Effector memory CD8-positive, alpha-beta T cell (primary cell): ENCODE measurements at places on chromosomes 2 and 18.

DNA sequence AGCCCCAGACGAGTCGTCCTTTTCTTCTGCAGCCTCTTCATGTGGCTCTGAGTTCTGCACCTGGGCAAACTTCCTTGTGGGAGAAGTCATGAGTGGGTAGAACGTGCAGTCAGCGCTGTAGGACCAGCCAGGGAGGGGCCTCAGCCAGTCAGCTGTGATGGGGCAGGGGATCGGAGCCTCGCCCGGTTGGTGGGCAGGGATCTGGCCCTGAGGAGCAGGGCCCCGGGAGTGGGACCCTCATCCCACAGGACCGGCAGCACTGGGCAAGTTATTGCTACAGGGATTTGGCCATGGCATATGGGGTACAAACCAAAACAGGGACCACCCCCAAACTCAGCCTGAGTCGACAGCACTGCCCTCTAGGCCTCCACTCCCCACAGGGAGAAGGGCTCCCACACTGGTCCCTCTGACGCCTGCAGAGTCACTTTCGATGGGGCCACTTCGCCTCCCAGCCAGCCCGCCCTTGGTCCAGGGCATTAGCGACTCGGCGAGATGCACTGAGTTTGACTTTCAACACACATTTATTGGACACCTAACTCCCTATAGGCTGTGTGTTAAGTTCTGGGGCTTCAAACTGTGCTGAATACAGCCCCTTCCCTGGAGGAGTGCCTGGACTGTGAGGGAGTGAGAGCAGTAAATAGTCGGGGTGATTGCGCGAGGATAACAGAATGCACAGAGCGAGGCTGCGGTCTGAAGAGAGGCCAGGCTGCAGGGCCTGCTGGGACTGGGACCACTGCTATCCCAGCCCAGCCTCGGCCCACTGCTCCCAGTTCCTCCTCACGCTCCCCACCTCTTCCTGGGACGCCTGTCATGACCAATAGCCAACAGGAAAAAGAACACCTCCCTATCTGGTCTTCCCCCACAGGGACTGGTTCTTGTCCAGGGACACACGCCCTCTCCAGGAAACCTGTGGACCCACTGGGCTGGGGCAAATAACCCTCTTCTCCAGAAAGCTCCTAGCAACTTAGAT is 55.9 kb downstream of the SDC1 start:
- DNase-seq: no peak

DNA sequence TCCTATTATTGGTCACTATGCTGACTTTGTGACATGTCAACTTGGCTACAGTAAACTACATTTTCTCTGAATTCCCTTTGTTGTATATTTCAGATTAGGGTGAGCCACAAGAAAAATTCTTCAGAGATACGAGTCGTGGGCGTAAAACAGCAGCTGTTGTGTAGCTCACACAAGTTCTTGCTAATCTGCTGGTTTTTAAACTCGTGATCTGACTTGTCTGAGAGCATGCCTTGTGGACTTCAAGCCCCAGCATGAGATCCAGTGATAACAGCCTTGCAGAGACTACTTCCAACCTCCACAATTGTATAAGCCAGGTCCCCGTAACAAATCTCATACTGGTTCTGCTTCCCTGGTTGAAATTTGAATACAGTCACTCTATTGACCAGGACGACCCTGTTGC is 259.8 kb upstream of the LYPD1 start:
- DNase-seq: no peak

DNA sequence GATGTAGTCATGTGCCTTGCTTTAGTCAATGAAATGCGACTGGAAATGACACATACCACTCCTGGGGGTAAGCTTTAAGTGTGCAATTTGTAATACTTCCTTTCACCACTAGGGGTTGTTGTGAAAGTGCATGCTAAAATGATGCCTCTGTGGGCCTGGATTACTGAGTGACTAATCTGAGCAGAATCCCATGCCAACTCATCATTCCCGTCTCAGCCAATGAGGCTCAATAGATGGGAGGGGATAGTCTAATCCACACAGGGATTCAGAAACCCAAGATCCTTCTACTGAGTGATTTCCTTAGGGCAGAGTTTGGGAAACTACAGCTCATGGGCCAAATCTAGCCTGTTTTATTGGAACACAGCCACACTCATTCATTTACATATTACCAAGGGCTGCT is 54.0 kb downstream of the HRH4 start:
- DNase-seq: no peak

DNA sequence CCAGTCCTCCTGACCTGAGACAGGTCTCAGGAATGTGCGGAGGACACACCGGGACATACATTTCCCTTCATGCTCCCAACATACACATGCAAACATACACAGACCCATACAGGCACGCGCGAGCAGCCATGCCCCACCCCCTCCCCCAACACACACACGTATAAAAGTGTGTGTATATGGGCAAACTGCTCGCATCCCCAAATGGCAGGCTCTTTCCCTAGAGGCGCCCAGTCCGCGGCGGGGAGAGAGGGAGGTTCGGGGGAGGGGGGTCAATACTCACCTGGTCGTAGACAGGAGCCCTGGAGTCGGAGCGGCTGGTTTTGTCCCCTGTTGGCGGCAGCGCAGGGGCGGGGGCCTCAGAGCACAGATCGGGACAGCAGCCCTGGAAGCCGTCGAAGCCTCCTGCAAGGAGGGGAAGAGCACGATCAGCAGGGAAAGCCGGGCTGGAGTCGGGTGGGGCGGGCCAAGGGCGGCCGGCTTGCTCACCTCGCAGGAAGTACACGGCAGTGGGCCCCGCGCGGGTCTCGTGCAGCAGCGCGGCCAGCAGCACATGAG is 682 bp downstream of the DUSP2 start:
- DNase-seq: peak; percentile 34

GRCh38 chr2:134201533-134201932 is 52.3 kb upstream of the MGAT5 start:
- DNase-seq: no peak
